B cell (primary cell): ENCODE measurements at places on chromosomes 2 and 18. TPM values are rescaled to one million over a fixed set of nuclear protein-coding genes. Genes with fewer than 3 reads are reported as not detected.

Gene GALNT5
- total RNA-seq, result not detected in 2 replicates

Gene DSC3
- not detected in 2 replicates for total RNA-seq

Gene CNDP1
- total RNA-seq, result 0.51 and 0.57 TPM in 2 replicates

Gene PID1
- total RNA-seq, result 0.46 TPM in 1 of 2 replicates, not detected in the other

Gene COBLL1
- total RNA-seq, result 234 TPM in 2 replicates

Gene LRRC30
- total RNA-seq, result not detected in 2 replicates

Gene PPP1R7
- total RNA-seq, result 50.9 and 51.7 TPM in 2 replicates

Gene GALR1
- total RNA-seq, result not detected in 2 replicates

Gene LYPD6B
- total RNA-seq, result 1.2 and 1.5 TPM in 2 replicates

Gene TNS1
- 0.53 and 0.86 TPM in 2 replicates for total RNA-seq

Gene UGT1A9
- not detected in 2 replicates for total RNA-seq

Gene CRYBA2
- total RNA-seq, result not detected in 2 replicates
